ENCODE measurements at places on chromosomes 3 and 15. TPM values are rescaled to one million over a fixed set of nuclear protein-coding genes. Genes with fewer than 3 reads are reported as not detected.

Gene KCNMB2
- total RNA-seq = 29.3 TPM

Gene CYP1A2
- total RNA-seq = not detected

Gene LDHAL6B
- not detected for total RNA-seq

Gene POLQ
- 3.8 TPM for total RNA-seq

Gene PPARG
- 35.8 TPM for total RNA-seq

Gene CLRN1
- total RNA-seq = not detected

Gene HACL1
- 21.1 TPM for total RNA-seq

Gene DET1
- 16.3 TPM for total RNA-seq

Gene CHDH
- total RNA-seq = 11.5 TPM

Gene KATNBL1
- 56.8 TPM for total RNA-seq

Gene CCR9
- total RNA-seq = 0.18 TPM

Gene PLA2G4D
- total RNA-seq = not detected

Gene CSPG5
- total RNA-seq = 1.3 TPM

Gene AMT
- 25.1 TPM for total RNA-seq

Gene GALK2
- total RNA-seq = 55.4 TPM

Gene PRSS50
- total RNA-seq = 0.99 TPM

Gene HDC
- total RNA-seq = 1.3 TPM

Gene UROC1
- total RNA-seq = 0.35 TPM

Gene SST
- 1.1 TPM for total RNA-seq

Gene SLC2A2
- total RNA-seq = 15.0 TPM

Data from metanephros (tissue), 2 donors.